ENCODE measurements at places on chromosomes 1 and 21. TPM values are rescaled to one million over a fixed set of nuclear protein-coding genes. Genes with fewer than 3 reads are reported as not detected.

Gene TNFRSF9
- 0.72 TPM for total RNA-seq

Gene ATP1A2
- under 0.01 TPM for total RNA-seq

GRCh38 chr21:16455978-16456377 lies 726.2 kb downstream of the USP25 start:
- DNase-seq, result no peak

GRCh38 chr1:62981434-62981833 lies 197.5 kb downstream of the ATG4C start:
- DNase-seq, result no peak
